Karpas-422 (cell line): ENCODE measurements at places on chromosomes 2 and 18.

GRCh38 chr2:176330612-176331011 is 61.4 kb downstream of the MTX2 start:
- H3K4me1 ChIP-seq = no peaks in the 10 kb centered on the region
- no peak for DNase-seq
- H3K4me3 ChIP-seq = no peak overlapping the region
- H3K36me3 ChIP-seq = peaks cover 61% of the 10 kb centered on the region
- H3K27me3 ChIP-seq = no peaks in the 10 kb centered on the region

DNA sequence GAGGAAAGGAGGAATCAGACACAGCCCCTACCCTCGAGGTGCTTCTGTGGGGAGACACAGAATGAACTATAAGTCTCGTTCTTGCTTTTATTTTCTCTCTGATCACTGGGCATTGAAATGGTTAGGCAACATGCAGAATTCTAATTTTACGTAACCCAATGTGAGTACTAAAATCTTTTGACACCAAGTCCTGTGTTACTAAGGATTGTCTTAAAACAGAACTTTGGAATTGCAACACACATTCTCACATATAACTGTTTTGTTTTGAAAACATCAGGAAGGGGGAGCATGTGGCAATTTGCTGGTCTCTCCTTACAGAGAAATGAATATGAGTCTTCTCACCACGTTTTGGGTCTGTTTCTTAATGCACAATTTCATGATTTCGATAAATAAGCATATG is 23.6 kb upstream of the SULT1C4 start:
- no peaks in the 10 kb centered on the region for H3K27me3 ChIP-seq
- no peaks in the 10 kb centered on the region for H3K4me1 ChIP-seq
- no peak for DNase-seq

DNA sequence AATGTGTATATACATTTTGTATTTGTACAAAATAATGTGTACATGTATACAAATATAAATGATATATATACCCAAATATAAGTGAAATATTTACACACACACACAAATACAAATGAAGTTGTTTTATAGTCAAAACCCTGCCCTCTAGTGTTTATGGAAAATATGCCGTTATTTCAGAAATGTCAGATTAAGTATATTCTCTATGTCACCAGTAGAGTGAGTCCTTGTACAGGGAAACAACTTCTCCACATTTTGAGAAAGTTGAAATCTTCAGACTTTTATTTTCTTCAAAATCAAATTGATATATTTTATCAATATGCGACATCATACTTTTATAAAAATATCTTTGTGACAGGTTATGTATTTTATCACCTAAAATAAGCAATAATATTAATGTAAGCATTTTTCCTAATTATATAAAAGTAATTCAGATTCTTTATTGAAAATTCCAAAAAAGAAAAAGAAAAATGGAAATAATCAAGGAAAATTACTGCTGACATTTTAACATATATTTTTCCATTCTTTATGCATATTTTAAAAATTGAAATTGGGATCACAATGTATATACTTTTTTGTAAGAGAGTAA is 22.4 kb downstream of the ARL6IP6 start:
- no peak overlapping the region for H3K27ac ChIP-seq
- peaks cover 18% of the 10 kb centered on the region for H3K4me1 ChIP-seq
- H3K4me3 ChIP-seq = no peak overlapping the region
- DNase-seq = peak; percentile 85

DNA sequence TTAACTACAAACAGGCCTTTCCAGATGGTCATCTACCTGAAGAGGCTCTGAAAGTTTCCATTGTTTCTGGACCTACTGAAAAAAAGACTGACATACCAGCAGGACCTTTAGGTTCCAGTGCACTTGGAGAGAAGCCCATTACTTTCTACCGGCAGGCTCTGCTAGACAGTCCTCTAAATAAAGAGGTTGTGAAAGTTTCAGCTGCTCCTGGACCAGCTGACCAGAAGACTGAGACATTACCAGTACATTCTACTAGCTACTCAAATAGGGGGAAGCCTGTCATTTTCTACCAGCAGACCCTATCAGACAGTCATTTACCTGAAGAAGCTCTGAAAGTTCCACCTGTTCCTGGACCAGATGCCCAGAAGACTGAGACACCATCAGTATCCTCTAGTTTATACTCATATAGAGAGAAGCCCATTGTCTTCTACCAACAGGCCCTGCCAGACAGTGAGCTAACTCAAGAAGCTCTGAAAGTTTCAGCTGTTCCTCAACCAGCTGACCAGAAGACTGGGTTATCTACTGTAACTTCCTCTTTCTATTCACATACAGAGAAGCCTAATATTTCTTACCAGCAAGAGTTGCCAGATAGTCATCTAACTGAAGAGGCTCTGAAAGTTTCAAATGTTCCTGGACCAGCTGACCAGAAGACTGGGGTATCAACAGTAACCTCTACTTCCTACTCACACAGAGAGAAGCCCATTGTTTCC is 65.8 kb downstream of the ALMS1 start:
- H3K36me3 ChIP-seq = peaks cover 18% of the 10 kb centered on the region; the same call in 1 of the 2 replicates
- peaks cover 9% of the 10 kb centered on the region for H3K4me1 ChIP-seq
- H3K4me3 ChIP-seq = no peak overlapping the region
- H3K27me3 ChIP-seq = no peaks in the 10 kb centered on the region
- DNase-seq = peak; percentile 72

- H3K4me3 ChIP-seq = no peak overlapping the region
- no peaks in the 10 kb centered on the region for H3K4me1 ChIP-seq
- H3K27ac ChIP-seq = no peak overlapping the region
- no peaks in the 10 kb centered on the region for H3K36me3 ChIP-seq
- DNase-seq = no peak
These were observed 49.5 kb upstream of the SP3 start for GRCh38 chr2:174014699-174015070.
